CD4-positive, alpha-beta T cell treated with Interleukin-6 for 4 hours (primary cell): ENCODE measurements at places on chromosomes 5 and 9.
A peak's percentile ranks its signal among the peaks of the same experiment; 100 is the strongest.

DNA sequence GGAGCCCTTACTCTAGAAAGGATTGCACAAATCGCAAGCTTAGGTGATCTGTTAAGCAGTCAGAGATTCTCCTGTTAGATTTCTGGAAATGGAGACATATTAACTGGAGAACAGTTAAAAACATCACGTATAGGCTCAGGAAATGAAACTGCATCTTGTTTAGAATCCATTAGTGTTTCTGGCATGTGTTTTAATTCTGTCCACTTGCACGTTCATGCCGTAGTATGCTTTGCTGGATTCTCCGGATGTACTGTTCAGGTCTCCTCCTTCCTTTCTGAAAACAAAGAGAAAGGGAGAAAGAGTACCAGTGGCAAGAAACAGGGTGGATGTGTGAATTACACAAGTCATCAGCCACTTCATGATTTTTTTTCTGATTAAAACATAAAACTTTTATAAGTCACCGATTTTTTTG, 2.5 kb upstream of the RGMB start:
- DNase-seq, result peak; percentile 6

GRCh38 chr9:119501374-119501773, 132.1 kb upstream of the BRINP1 start:
- no peak for DNase-seq

DNA sequence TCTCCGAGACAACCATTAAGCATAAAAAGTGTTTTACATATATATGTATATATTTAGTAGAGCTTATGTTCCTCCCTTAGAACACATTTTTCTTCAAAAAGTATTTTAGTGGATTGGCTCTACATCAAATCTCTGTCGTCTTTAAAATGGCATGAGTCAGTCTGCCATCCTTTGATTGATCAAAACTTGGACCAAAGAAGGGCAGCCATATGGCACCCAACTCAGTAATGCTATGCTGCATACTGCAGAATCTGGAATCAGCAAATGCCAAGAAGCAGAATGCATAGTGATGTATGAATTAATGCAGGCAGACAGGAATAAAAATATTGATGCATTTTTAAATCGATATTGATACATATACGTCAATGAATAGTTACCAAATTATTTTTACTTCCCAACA, 1074.4 kb downstream of the PTPRD start:
- no peak for DNase-seq

- no peak for DNase-seq
Observed at GRCh38 chr5:159775890-159776289, 140.4 kb upstream of the ADRA1B start.

DNA sequence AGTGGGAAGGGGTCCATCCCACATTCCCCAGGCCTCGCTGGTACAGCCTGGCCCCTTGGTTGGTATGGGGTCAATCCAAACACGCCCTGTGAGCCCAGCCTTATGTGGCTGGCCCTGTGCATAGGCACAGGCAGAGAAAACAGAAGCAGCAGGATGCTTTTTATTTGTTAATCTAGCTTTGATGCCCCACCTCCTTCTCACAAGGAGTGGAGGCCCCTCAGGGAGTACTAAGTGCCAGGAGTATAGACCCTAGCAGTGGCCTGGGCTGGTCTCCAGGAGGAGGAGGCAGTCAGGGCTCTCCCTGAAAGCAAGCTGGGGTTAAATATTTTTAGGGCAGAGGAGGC, 14.6 kb upstream of the TCF7 start:
- no peak for DNase-seq
